Nucleus accumbens (tissue), 56 donors: ENCODE measurements at places on chromosomes 2 and 18.
A peak's percentile ranks its signal among the peaks of the same experiment; 100 is the strongest.

DNA sequence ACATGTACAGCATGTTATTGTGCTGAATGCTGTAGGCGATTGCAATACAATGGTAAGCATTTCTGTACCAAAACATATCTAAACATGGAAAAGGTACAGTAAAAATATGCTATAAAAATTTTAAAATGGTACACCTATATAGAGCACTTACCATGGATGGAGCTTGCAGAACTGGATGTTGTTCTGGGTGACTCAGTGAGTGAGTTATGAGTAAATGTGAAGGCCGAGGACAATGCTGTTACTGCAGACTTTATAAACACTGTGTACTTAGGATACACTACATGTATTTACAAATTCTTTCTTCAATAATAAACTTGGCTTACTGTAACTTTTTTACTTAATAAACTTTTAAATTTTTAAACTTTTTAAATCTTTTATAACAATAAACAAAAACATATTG is 473.4 kb upstream of the UBE2E3 start:
- no peak for DNase-seq

DNA sequence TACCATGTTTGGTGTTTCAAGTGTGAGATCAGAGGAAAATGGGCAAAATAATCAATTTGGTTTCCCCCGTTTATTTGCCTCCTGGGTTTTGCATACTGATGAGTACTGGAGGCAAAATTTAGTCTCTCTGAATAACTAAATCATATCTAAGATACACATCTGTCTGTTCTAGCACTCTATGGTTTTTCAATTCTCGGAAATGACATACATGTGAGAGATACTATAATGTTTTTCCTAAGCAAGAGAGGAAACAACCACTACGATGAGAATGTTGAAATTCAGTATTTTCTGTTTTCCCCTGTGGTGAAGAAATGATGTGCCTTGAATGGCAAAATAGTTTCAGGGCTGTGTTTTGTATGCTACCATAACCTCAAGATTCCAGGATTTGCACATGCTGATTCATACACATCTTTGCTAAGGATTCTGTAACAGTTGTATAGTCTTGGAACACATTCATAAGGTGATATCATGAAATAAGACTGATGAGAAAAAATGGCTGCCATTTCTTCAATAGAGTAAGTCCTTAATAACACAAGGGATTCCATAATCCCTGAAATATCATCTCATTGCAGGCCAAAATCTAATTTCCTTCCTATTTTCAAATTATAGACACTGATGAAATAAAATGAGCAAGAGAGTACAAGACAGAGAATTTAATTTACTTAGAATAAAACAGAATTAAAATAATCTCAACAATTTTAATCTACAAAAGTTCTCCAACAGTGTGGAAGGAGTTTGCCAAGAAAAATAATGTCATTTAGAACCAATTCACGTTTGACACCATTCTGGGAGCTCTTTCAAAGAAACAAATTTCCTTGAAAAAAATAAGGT is 316.6 kb downstream of the FIGN start:
- DNase-seq: no peak

DNA sequence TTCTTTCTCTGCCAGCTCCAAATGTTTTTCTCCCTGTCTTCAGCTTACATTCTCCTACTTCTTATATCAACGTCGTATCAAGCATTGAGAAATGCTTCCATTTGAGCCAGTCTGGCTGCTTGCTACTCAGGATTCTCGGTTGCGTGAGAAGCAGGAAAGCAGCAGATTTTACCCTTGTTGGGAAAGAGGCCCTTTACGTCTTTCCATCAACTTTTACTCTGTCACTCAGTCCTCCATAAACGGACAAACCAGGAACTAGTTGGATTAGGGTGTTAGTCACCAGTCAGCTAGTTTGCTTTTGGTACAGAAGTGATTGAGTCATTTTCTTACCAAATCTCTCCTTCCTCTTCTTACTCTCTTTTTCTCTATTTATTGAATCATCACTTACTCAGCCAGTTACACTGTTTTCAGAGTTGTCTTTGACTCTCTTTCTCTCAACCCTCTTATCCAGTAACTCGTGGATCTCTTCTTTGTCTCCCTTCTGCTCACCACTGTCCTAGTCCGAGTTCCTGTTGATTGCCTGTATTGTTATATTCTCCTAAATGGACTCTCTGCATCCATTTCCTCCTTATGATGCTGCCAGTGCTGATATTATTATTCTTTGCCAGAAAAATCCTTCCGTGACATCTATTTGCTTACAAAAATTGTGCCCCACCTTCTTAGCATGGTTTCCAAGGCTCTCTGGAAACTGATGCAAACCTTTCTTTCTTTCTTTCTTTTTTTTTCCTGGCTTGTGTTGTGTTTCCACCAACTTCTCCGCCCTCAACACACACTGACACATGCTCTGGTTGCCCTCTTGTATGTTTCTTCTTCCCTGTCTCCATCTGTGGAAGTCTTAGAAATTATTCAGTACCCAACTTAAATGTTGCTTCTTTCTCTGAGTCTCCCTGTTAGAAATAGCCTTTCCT is 61.5 kb downstream of the VRK2 start:
- no peak for DNase-seq

DNA sequence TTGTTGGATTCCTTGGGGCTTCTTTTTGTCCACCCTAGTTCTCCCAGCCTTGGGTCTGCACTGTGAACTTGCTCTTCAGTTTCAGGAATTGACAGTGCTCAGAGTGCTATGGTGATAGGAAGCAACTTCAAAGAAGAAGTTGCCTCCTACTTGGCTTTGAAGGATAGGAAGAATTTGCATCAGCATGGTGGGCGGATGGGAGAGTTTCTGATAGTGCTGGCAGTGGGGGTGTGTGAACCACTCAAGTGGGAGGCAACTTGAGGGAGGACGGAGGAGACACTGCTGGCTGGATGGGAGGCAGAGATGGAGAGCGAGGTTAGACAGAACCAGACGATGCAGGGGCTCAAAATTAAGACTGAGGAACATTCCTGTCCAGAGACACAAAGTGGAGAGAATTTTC is 164.4 kb upstream of the SKOR2 start:
- no peak for DNase-seq

- no peak for DNase-seq
These were observed 25.4 kb upstream of the PID1 start for GRCh38 chr2:229296536-229296935.

- DNase-seq: no peak
These were observed 186.7 kb downstream of the TDRD15 start for GRCh38 chr2:21310493-21310892.

GRCh38 chr2:199910338-199911051 is 598 bp upstream of the C2orf69 start:
- DNase-seq: no peak

- no peak for DNase-seq
These were observed 167.6 kb downstream of the DCDC2C start for GRCh38 chr2:3871002-3871401.

GRCh38 chr2:72133721-72134407 is 13.8 kb downstream of the CYP26B1 start:
- no peak for DNase-seq

DNA sequence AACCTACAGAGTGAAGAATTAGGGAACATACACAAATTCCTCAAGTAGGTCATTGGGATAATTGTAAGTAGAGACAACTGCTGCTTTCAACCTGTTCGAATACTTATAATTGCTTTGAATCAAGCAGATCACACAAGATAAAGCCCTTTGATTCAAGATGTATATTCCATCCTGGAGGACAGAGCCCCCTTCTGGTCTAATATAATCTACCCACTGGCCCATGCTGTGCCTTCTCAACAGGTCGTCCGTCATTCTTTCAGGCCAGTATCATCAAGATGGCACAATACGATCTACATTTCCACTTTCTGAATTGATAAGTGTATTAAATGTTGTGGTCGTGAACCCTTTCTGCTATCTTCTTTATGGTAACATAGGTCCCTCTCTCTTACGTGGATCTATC is 387.0 kb upstream of the CDH19 start:
- no peak for DNase-seq

DNA sequence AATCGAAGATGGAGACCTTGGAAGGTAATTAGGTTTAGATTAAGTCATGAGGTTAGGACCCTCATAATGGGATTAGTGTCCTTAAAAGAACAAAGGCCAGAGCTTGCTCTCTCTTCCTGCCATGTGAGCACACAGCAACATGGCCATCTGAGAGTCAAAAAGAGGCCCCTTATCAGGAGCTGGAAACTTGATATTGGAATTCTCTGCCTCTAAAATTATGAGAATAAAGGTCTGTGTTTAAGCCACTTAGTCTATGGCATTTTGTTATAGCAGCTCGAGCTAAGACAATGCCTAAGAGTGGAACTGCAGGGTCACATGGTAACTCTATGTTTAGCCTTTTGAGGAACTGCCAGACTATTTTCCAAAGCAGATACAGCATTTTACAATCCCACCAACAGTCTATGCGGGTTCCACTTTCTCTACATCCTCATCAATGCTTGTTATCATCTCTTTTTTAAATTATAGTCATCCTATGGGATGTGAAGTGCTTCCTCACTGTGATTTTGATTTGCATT is 42.4 kb downstream of the THADA start:
- DNase-seq: no peak

DNA sequence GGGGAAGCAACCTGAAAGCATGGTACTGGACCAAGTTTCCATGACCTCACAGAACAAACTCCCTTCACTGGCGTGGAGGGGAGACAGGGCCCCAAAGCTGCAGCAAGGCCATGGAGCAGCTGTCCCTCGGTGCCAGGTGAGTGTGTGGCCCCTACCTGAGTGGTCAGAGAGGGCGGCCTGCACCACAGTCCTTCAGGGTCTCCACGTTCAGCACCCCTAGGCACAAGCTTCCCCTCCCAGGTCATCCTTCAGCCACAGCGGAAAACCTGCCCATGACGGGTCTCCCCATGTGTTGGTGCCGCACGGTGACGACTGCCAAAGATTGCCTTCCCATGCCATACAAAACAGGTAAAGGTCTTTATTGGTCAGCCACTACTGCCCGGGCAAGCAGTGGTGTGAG is 201.6 kb downstream of the MGAT5 start:
- no peak for DNase-seq

DNA sequence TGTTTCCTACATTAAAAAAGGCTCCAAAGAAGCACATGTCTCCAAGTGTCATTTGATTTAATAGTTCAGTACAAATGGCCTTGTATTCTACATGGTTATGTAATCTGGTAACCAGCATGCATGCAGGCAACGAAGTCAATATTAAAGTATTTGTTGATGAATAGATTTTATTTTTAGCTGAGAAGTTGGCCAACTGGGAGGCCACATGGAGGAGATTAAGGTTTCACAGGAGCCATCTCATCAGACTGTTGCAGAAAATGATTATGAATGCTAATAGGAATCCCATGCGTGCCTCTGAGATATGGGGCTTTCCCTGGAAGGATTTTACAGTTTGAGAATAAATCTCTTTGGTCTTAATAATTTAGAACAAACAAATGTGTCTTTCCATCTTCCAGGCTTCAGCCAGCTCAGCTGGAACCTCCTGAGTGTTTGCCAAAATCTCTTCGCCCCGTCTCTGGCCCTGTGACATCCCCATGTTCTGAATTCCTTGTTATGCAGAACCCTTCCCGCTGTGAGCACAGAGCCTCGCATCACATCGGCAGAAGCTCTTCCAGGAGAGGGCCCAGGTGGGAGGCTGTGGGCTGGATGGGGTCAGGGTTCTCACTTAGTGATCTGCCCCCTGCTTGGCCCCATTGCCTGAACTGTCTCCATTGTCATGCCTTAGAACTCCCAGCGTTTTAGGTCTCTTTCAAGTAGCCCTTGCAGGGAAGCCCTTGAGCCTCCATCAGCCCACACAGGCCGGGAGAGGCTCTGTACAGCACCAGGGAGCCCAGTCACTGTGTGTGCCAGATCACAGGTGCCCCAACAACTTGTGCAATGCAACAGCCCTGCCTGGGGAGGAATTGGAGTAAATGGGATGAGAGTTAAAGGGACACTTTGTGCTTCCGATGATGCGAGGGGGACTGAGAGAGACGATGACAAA is 190.5 kb upstream of the TWIST2 start:
- DNase-seq: no peak

DNA sequence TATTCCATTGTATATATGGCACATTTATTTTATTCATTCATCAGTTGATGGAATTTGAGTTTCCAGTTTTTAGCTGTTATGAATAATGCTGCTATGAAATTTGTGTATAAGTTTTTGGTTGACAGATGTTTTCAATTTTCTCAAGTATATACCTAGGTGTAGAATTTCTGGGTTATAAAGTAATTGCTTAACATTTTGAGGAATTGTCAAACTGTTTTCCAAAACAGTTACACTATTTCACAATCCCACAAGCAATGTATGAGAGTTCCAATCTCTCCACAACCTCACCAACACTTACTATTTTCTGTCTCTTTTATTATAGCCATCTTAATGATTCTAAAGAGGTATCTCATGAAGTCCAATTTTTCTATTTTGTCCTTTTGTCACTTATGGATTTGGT is 12.5 kb upstream of the WDSUB1 start:
- no peak for DNase-seq

- no peak for DNase-seq
These were observed 33.1 kb downstream of the EVA1A start for GRCh38 chr2:75527676-75528075.

- no peak for DNase-seq
These were observed 1.7 kb upstream of the PPP4R1 start for GRCh38 chr18:9616049-9616448.

DNA sequence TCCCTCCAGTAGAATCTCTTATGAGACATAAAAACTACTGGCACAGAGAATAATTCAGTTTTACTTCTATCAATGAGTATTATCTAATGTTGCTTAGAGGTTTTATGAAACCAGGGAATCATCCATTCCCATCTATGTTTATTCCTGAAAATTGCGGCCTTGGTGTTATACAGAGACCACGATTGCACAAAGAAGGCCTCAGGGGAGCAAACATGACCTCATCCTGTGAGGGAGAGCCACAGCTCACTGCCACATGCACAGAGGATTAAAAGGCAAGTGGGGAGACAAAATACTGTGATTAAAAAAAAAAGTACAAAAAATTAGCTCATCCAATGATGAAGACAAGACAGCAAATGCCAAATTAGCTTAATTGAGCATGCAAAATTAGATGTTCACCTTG is 111.8 kb upstream of the SLC35G4 start:
- no peak for DNase-seq

- DNase-seq: no peak
These were observed 104.2 kb downstream of the ASAP2 start for GRCh38 chr2:9310798-9311197.

- DNase-seq: no peak
These were observed 23.2 kb upstream of the GPR17 start for GRCh38 chr2:127622561-127623387.

- DNase-seq: peak; percentile 87
These were observed 258.5 kb downstream of the TWIST2 start for GRCh38 chr2:239106314-239106908.

- no peak for DNase-seq
These were observed 676.1 kb upstream of the GYPC start for GRCh38 chr2:125979886-125980285.

DNA sequence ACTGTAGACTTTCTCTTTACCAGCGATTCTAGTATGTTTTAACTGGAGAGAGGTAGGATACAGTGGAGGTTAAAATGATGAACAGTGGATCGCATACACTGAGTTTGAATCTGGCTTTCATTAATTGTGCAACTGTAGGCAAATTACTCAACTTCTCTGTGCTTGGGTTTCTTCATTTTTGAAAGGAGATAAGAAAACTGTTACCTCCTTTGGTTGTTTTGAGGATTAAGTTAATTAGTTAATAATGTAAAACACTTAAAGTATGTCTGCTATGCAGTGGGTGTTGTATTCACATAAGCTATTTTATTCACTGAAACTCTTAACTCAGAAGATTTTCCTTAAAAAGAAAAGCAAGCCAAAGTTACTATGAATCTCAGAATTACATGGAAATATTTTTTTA is 111.8 kb upstream of the CYP20A1 start:
- DNase-seq: no peak

GRCh38 chr2:6919901-6920742 is 2.9 kb downstream of the RNF144A start:
- DNase-seq: no peak

- no peak for DNase-seq
These were observed 149.2 kb upstream of the GYPC start for GRCh38 chr2:126506786-126507185.
